RKO (cell line): ENCODE measurements at places on chromosomes 11 and 22.

GRCh38 chr11:87870086-87870485 is 305.2 kb downstream of the RAB38 start:
- no peak for DNase-seq

DNA sequence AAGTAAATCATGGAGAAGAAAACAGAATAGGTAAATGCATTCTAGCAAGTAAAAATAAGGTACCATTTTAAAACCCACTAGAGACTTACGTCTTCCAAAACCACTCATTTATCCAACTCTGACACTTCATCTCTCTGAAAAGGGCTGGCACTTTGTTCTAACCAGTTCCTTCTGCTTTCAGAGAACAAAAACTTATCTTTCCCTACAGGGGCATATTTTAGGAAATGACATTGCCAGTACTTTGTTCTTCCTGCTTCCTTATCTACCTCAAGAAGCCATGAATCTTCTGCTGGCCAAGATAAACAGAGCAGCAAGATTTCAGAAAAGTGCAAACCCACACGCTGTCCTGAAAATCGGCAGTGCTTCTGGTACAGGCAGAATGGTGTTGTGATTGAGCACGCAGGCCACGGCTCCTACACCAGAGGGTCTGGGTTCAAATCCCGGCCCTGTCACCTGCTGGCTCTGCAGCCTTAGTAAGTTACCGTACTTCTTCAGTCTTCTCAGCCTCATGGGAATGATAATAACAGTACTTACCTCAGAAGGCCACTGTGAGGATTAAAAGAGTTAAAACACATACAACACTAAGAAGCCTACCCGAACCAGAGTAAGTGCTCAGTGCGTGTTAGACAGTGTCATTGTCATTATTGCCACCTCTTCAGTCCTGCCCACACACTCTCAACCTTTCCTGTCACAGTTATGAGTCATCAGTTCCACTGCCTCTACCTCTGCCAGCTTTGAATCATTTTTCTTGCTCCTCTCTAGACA is 11.0 kb downstream of the MPZL3 start:
- DNase-seq, result peak; percentile 60

DNA sequence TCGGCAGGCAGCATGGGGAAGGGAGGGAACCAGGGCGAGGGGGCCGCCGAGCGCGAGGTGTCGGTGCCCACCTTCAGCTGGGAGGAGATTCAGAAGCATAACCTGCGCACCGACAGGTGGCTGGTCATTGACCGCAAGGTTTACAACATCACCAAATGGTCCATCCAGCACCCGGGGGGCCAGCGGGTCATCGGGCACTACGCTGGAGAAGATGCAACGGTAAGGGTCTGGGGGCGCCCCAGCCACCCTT is 204 bp downstream of the FADS2 start:
- no peak for DNase-seq

GRCh38 chr11:61832754-61833153 is 4.7 kb downstream of the FADS2 start:
- no peak for DNase-seq

DNA sequence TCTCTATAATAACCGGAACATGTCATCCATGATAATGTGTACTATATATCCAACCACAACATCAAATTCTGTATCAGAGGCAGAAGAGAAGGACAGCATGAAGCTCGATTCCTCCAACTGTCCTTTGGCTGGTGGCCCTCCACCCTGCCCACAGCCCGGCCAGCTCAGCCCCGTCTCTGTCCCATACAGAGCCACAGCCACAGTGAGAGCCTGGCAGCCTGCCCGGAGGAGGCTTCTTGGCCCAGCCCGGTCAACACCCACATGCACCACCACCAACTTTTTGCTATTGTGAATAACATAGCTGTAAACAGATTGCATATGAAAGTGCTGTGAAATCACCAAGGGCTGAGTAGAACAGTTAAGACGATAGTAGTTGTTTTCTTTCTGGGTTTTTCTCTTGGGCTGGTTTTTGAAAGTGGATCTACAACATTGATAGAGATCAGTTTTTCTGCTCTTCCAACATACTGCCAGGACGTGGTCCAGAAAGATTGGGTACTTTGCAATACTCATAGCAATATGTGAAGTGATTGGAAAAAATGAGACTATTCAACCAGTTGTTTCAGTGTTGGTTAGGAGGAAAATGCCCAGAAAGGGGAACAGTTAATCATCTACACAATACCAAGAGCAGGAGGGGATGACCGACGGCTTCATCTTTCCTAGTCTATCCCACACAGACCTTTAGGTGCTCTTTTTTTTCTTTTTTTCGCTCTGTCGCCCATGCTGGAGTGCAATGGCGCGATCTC is 6.9 kb upstream of the TUBA8 start:
- DNase-seq, result no peak

DNA sequence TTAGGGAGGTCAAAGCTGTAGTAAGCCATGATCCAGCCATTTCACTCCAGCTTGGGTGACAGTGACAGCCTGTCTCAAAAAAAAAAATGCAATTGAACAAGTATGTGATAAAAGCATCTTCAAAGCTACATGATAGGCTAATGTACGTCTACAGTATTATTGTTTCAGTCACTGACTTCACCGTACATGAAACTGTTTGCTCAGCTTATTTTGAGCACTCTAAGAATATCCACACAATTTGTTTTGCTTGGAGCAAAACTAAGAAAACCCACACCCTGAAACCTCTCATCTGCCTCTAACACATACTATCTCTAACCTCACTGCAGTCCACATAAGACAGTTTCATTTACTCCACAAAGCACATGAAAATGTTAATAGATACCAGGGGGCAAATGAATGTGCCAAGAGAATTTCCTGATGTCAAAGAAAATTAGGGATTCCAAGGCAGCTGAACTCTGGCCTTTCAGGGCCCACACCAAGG is 60.7 kb downstream of the KCNA4 start:
- no peak for DNase-seq

DNA sequence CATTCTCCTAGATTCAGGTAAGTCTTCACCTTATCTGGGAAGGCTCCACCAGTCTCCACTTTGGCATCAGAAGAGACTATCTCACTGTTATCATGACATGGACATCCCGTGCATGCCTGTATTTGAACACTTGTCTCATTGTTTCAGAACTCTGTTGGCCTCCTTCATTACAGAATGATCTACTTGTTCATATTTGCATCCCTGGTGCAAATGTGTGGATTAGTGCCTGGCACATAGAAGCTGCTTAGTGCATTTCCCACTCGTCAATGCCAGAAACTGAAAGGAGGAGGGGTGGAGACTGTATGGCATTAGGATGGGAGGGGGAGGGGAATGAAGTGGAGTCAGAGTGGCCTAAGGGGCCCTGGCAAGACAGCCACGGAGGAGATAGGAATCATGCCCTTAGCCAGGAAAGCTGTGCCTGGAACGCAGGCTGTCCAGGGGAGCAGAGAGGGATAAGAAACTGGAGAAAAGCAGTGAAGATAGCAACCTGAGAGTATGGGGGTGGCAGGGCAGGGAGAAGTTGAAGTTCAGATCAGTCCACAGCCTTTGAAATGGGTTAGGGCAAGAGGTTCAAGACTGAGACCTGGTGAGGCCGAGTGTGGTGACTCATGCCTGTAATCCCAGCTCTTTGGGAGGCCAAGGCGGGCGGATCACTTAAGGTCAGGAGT is 53.8 kb upstream of the CAPRIN1 start:
- no peak for DNase-seq

- no peak for DNase-seq
Measured at GRCh38 chr11:44319170-44319551, 9.2 kb upstream of the ALX4 start.
